Natural killer cell treated with Interleukin-12 subunit alpha and Interleukin-12 subunit beta and Interleukin-15 and Interleukin-18, amount 100 ng/mL, for 72 hours (primary cell): ENCODE measurements at places on chromosomes 7 and 10.

DNA sequence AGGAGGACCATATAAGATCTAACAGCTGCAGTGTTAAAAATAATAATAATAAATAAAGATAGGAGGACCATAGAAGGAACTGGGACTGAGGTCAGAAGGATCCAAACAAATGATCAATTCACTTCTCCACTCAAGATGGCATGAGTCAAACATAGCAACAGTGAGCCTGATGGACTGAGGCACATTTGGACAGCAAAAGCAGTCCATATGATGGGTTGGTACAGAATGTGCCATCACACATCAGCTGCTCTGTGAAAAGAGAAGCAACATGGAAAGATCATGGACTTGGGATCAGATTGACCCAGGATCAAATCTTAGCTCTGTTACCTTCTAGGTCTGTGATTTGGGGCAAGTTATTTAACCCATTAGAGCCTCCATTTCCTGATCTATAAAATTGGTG is 188.9 kb upstream of the KMT2E start:
- no peaks in the 10 kb centered on the region for H3K27me3 ChIP-seq
- H3K27ac ChIP-seq, result no peak overlapping the region
- no peaks in the 10 kb centered on the region for H3K36me3 ChIP-seq

DNA sequence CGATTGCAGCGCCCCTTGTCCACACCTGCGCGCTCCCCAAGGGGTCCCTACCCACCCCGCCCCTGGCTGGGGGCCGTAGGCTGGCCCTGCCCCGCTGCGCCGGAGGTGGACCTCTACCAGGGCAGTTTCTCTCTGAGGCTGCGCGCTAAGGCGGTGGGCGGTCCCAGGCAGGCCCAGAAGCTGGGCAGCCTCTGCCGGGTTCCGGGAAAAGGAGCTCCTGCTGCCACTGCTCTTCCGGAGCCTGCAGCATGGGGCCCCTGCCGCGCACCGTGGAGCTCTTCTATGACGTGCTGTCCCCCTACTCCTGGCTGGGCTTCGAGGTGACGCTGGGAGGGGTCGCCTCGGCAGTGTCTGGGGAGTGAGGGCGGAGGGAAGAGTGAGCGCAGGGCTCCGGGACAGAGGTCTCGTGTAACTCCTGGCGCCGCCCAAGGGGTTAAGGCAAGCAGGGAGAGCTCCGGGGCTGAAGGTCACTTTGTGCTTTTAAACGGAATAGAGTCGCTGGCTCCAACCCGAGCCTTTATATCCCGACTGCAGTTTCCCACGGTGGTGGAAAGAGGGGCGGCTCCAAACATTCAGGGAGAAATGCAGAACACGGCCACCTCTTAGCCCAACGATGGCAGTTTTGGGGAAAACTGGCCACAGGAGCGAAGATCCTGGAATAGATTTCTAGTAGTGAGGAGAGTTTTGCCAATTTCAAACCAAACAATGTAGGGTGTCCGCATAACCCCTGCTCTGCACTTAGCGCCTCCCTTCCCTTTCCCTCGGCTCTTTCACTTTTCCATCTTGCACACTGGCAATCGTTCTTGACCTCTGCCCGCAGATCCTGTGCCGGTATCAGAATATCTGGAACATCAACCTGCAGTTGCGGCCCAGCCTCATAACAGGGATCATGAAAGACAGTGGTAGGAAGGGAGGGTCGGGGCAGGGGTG is at the start of gene GSTK1:
GSTK1 (plus strand) TSS at position 176 of the 930 bp plus-strand sequence; CDS start at position 249, 73 bp downstream.
- peaks cover 42% of the 10 kb centered on the region for H3K4me1 ChIP-seq
- H3K27me3 ChIP-seq, result no peaks in the 10 kb centered on the region
- peaks cover 6% of the 10 kb centered on the region for H3K36me3 ChIP-seq
- peak within 1 kb of the TSS; percentile 98 for H3K27ac ChIP-seq

- H3K27ac ChIP-seq, result peak overlapping the region; percentile 91
- no peaks in the 10 kb centered on the region for H3K27me3 ChIP-seq
- H3K36me3 ChIP-seq, result peaks cover 8% of the 10 kb centered on the region
These were observed 23.5 kb upstream of the ZNF12 start for GRCh38 chr7:6730343-6730633.

GRCh38 chr7:44145969-44146911 is 5.1 kb upstream of the MYL7 start:
- H3K4me3 ChIP-seq, result peak overlapping the region; percentile 53
- H3K4me1 ChIP-seq, result no peaks in the 10 kb centered on the region
- H3K36me3 ChIP-seq, result no peaks in the 10 kb centered on the region
- H3K27me3 ChIP-seq, result peaks cover 3% of the 10 kb centered on the region
- no peak overlapping the region for H3K27ac ChIP-seq
- DNase-seq, result peak; percentile 81

DNA sequence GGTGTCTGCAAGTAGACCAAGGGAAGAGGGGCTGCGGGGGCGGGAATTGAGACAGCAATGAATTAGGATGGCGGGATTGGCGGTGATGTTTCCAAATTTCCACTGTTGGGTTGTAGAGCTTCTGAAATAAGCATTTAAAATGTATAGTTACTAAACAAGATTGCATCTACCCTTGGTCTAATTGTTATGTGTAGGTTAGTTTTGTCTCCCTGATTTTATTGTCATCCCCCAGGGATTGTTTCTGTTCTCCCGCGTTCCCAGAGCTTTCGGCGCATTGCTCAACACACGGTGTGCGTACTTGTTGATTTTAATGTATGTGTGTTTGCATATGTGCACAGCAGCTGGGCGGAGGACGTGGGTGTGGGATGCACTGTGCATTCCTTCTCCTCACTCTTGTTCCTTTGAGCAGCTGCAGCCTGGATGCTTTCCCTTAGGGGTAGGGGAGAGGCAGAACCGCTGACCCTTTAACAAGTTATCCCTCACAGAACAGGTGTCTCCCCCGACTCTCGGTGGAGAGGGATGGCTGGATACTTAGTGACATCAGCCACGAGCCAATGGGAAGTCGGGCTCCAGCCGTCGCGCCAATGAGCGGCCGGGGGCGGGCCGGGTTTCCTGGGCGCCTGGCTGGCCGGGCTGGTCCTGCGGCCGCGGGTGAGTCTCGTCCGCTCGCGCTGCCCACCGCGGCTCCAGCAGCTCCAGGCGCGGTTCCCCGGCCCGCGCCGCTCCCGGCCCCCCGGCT is at the start of gene TSPAN33:
TSPAN33 (plus strand) TSS at position 613 of the 739 bp plus-strand sequence. CDS start 274 bp downstream, outside the sequence.
- H3K27me3 ChIP-seq, result peaks cover 13% of the 10 kb centered on the region
- DNase-seq, result peak; percentile 86
- H3K36me3 ChIP-seq, result no peaks in the 10 kb centered on the region
- peak within 1 kb of the TSS; percentile 92 for H3K4me3 ChIP-seq
- peaks cover 44% of the 10 kb centered on the region for H3K4me1 ChIP-seq
